ENCODE measurements at places on chromosomes 2 and 18.

DNA sequence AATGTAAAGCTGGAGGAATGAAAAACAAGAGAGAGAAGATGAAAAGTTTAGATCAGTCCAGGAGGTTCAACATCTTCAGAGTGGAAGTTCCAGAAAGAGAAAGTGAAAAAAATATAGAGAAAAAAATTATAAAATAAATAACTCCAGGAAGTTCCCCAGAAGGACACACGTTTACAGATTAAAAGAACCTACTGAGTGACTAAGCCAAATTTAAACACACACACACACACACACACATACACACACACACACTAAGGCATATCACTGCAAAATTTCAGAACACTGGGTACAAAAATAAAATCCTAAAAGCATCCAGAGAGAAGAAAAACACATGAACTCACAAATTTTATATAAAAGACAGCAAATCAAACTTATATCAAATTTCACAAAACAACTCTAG, 85.9 kb upstream of the PMAIP1 start:
- no peak for DNase-seq

DNA sequence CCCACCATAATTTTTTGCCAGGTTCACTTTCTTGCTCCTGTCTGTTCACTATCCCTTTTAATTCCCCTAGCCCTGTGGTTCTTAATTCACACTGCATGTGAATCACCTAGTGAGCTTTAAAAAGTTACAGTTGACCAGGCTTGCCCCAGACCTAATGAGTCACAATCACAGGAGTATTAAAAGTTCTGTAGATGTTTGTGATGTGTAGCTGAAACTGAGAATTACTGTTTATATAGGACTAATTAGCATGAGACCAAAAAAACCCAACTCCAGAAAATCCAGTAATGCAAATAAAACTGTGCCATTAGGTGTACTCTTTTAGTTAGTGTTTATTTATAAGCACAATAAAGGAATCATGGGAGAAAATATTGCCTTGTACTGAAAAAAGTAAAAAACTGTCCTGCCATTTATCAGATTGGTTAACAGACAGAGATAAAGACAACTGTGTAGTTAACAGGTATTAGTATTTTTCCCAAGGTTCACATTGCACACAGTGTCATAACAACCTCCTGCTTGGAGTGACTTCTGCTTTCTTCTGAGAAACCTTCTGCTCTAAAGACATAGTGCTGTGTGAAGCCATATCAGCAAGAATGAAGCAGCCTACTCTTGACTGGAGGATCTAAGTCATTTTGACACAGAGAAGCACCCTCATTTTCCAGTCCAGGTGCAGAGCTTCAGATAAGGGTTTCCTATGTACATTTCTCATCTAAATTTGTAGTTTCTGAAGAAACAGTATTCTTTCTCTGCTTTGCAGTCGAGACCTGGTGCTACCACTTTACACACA, 39.0 kb downstream of the VAPA start:
- DNase-seq = no peak

GRCh38 chr2:69600425-69600824, 43.1 kb downstream of the AAK1 start:
- DNase-seq = no peak

DNA sequence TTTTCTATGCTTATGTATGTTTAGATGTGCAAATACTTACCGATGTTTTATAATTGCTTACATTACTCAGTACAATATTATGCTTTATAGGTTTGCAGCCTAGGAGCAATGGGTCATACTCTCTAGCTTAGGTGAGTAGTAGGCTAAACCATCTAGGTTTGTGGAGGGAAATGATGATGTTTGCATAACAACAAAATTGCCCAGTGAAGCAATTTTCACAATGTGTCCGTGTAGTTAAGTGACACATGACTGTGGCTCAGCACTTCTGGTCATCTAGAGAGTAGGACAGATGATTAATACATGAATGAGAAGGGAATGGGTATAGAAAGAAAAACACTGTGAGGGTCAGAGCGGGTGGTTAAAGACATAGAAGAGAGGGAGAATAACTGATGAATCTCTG, 2116.2 kb upstream of the PIK3C3 start:
- DNase-seq = no peak

DNA sequence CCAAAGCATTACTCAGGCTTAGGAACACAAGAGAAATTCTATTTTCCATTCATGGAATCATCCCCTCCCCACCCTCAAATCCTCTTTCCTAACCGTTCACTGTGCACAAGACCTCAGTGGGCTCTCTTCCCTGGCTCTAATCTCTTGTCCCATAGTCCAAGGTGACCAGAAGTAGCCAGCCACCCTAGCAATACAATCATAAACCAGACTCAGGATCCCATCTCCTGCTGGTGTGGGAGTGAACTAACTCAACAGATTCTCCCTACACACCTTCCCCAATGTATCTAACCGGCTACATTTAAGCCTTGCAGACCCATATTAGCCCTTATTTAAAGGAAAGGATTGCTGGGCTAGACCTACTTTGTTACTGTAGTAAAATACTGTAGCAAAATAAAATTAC, 45.5 kb downstream of the HNRNPLL start:
- DNase-seq = no peak

GRCh38 chr2:1115843-1116539, 165.3 kb downstream of the SNTG2 start:
- DNase-seq = no peak

DNA sequence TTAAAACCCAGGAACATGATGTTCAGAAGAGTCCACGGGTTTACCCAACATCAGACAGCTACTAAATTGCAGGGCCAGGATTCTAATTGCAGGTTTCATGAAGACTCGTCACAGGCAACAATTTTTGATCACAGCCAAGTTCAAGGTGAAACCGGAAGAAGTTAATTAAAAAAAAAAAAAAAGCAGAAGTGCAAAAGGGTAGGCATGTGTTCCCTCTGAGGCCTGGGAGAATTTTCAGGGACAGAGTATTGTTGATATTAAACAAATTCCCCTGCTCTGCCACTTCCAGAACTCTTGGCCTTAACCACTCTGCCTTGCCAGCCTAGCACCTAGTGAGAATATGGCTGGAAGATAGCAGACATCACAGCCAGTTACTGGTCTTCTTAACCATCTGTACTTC, 99.4 kb upstream of the TRIB2 start:
- DNase-seq = no peak

GRCh38 chr2:202116691-202117090, 43.6 kb downstream of the KIAA2012 start:
- DNase-seq = no peak
